ENCODE measurements at places on chromosomes 3 and 15.

- DNase-seq: no peak
These were observed 9.3 kb downstream of the VIPR1 start for GRCh38 chr3:42511736-42512135.

DNA sequence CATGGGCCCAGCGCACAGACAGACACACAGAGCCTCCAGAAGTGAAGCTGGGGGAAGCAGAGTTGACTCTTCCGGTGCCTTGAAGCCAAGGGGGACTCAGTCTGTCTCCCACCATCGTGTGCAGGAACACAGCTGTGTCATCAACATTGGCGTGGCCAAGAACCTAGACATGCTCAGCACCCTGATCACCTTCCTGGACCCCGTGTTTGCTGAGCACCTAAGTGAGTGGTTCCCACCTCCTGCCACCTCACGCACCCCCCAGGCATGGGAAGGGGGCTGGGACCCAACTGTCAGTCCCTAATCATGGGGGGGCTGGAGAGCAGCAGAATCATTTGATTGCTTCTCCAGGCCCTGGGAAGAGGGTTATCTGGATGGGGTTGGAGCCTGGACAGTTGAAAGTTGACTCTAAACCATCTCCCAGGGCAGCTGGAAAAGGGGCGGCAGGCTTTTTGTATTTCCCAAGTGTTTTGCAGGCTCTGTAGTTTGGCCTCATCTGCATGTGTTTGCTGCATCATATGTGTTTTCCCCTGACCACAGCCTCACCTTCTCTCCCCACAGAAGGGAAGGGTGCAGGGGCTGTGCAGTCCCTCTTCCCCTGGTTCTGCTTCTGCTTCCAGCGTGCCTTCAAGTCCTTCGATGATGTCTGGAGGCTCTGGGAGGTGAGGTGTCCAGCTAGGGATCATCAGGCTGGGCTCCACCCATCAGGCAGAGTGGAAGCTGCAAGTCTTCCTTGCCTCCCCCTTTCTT is 12.8 kb downstream of the TBC1D21 start:
- no peak for DNase-seq

GRCh38 chr3:166829896-166830295 is 550.2 kb downstream of the ZBBX start:
- no peak for DNase-seq

- DNase-seq: no peak
These were observed 283.2 kb downstream of the EPHB1 start for GRCh38 chr3:135078283-135078682.

- DNase-seq: peak; percentile 55
These were observed at the start of gene PPM1L for GRCh38 chr3:160755776-160756304. TSS of gene PPM1L (plus strand) at chr3:160756231.
